Epithelial cell of proximal tubule (primary cell): ENCODE measurements at places on chromosomes 3 and 15. TPM values are rescaled to one million over a fixed set of nuclear protein-coding genes. Genes with fewer than 3 reads are reported as not detected.

GRCh38 chr3:54121414-54122323 is 683 bp upstream of the CACNA2D3 start:
- no peak for DNase-seq

The CSPG5 gene
- 0.65 and 2.2 TPM in 2 replicates for total RNA-seq

The NR2F2 gene
- 17.6 and 17.7 TPM in 2 replicates for total RNA-seq

- DNase-seq = no peak
Observed at GRCh38 chr3:172592898-172593669, 69.9 kb upstream of the TNFSF10 start.

The PLEKHO2 gene
- 3.9 and 6.4 TPM in 2 replicates for total RNA-seq

The KNL1 gene
- total RNA-seq = 23.9 and 31.3 TPM in 2 replicates

DNA sequence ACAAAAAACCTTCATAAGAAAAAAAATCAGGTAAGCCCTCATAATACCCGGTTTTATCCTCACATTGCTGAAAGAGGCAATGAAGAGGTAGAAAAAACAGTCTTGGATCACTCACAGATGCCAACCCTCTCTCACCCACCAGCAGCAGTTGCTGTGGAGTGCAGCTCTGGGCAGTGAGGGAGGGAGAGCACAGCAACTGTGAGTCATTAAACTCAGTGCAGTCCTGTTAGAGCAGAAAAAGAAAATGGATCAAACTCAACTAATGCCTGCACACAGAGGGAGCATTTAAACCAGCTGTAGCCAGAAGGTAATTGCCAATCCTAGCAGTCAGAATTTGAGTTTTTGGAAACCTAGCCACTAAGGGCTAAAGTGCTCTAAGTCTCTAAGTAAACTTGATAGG is 1050.6 kb upstream of the ALCAM start:
- DNase-seq = no peak

The SLC12A1 gene
- total RNA-seq = 0.06 TPM in 1 of 2 replicates, not detected in the other

DNA sequence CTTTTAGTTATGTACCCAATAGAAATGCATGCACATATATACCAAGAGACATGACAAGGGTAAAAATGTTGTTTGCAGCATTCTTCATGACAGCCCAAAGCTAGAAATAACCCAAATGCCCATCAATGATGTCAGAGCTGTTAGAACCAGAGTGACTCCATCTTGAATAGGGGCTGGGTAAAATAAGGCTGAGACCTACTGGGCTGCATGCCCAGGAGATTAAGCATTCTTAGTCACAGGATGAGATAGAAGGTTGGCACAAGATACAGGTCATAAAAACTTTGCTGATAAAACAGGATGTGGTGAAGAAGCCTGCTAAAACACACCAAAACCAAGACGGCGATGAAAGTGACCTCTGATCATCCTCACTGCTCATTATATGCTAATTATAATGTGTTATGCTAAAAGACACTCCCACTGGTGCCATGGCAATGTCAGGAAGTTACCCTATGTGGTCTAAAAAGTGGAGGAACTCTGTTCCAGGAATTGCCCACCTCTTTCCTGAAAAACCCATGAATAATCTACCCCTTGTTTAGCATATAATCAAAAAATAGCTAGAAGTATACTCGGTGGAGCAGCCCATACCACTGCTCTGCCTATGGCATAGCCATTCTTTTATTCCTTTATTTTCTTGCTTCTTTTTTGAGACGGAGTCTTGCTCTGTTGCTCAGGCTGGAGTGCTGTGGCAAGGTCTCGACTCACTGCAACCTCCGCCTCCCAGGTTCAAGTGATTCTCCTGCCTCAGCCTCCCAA is 32.9 kb downstream of the ZBTB11 start:
- no peak for DNase-seq

The MEIS2 gene
- total RNA-seq = 9.1 and 14.0 TPM in 2 replicates

- DNase-seq = no peak
Observed at GRCh38 chr3:39809181-39809994, at the start of gene MYRIP. TSS of gene MYRIP (plus strand) at chr3:39809609. CDS start at chr3:39900817, 91,208 bp downstream.

GRCh38 chr3:110799271-110799670 is 272.3 kb upstream of the NECTIN3 start:
- DNase-seq = no peak

DNA sequence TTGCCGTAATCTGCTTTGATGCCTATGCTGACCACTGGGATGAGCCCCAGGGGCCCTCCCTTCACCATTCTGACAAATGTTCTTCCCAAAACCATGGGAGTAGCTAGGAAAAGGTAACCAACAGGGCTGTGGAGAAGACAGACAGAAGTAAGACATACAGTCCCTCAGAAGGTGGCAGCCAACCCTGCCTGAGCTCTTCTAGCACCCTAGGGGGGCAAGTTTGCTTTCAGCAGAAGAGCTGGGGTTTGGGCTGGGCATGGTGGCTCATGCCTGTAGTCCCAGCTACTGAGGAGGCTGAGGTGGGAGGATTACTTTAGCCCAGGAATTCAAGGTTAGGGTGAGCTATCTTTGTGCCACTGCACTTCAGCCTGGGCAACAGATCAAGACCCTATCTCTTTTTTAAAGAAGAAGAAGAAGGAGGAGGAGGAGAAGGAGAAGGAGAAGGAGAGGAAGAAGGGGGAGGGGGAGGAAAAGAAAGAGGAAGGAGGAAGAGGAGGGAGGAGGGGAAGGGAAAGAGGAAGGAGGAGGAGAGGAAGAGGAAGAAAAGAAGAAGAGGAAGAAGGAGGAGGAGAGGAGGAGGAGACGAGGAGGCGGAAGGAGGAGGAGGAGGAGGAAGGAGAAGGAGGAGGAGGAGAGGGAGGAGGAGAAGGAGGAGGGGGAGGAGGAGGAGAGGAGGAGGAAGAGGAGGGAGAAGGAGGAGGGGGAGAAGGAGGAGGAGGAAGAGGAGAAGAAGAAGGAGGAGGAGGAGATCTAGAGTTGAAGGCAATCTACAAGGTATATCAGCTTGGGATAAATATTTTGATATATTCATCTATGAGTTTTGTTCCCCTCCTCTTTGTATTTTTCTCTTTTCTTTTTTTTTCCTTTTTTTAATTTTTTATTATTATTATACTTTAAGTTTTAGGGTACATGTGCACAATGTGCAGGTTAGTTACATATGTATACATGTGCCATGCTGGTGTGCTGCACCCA is 44.9 kb upstream of the ABHD2 start:
- no peak for DNase-seq
